ENCODE measurements at places on chromosomes 2 and 18.

DNA sequence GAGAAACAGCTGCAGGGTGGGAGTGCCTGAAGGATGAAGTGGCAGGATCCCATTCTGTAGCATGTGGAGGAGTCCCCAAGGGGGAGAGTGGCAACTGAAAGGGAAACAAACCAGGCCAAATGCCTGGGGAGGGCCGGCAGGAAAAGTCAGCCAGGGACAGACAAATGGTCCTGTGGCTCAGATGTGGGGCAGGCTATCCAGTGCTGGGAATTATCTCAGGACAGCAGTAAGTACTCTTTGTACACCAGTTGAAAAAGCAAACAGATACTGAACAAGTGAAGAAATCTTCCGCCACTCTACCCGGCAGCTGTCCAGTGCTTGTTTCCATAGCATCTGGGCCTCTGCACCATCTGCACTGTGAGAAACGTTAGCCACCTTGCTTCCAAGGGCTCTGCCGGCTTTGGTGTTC, 408.9 kb downstream of the LRATD1 start:
- no peak for DNase-seq

- no peak for DNase-seq
These were observed 83.6 kb downstream of the FHOD3 start for GRCh38 chr18:36381075-36381474.

DNA sequence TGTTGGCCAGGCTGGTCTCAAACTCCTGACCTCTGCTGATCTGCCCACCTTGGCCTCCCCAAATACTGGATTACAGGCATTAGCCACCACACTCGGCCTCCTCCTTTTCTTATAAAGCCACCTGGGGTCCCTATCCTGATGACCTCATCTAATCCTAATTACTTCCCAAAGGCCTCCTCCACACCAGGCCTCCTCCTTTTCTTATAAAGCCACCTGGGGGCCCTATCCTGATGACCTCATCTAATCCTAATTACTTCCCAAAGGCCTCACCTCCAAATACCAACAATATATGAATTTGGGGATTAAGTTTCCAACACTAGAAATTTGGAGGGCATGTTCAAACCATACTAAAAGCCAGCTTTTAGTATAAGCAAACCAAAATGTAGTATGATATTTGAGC, 9.7 kb upstream of the RMC1 start:
- no peak for DNase-seq

DNA sequence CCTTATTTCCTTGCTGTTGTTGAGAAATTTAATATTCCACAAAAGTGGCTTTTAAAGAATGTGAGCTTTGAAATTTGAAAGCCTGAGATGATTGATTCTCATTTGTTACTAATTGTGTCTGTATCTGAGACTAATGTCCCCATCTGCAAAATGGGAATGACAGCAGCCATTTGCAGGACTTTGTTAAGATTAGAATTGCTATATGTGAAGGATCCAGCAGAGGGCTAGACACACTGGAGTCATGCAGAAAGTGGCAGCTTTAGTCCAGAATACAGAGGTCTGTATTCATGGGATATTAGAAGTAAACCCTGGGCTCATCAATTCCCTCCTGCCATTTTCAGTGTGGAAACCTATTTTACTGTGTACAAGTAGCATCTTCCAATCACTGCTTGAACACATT, 296.5 kb upstream of the GYPC start:
- DNase-seq, result no peak

DNA sequence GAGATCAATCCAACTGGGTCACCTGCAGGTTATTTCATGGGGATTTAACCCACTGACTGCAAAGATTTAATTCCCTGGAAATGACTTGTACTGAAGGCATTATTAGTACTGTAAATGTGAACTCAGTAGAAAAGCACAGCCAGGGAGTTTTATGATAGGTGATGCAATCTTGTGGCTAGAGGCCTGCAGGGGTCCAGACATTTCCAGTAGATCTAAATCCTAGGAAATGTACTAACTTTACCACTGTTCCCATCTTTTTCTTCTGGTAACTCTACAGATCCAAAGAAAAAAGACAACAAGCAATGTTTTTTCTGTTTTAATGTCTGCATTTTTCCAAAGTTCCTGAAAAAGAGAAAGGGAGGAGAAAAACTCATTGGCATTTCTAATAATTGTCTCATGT, 500.1 kb downstream of the ARHGAP15 start:
- DNase-seq, result no peak
